ENCODE measurements at places on chromosomes 1 and 21.
A peak's percentile ranks its signal among the peaks of the same experiment; 100 is the strongest.

DNA sequence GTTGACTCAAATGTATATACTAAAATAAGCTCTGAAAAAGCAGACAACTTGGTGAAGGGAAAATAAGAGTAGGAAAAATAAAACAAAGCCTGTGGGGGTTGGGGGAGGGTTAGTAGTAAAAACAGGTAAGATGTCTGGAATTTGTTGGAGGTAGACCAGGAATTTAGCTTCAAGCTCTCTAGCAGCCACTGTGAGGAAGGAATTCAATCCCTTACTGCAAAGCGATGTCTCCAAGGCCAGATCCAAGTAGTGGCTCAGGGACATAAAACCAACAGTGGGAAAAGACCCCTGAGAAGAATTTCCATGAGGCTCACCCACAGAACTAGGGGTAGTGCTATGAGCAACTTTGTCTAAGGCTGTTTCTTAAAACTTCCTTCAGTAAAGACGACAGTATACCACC, 7.8 kb downstream of the ANGPTL7 start:
- no peak for DNase-seq

GRCh38 chr1:171152549-171152948, 32.6 kb upstream of the FMO2 start:
- no peak for DNase-seq

GRCh38 chr1:155322953-155323728, 2.4 kb downstream of the RUSC1 start:
- DNase-seq, result peak; percentile 49

GRCh38 chr1:25460020-25460419, 29.3 kb downstream of the MACO1 start:
- DNase-seq, result no peak

DNA sequence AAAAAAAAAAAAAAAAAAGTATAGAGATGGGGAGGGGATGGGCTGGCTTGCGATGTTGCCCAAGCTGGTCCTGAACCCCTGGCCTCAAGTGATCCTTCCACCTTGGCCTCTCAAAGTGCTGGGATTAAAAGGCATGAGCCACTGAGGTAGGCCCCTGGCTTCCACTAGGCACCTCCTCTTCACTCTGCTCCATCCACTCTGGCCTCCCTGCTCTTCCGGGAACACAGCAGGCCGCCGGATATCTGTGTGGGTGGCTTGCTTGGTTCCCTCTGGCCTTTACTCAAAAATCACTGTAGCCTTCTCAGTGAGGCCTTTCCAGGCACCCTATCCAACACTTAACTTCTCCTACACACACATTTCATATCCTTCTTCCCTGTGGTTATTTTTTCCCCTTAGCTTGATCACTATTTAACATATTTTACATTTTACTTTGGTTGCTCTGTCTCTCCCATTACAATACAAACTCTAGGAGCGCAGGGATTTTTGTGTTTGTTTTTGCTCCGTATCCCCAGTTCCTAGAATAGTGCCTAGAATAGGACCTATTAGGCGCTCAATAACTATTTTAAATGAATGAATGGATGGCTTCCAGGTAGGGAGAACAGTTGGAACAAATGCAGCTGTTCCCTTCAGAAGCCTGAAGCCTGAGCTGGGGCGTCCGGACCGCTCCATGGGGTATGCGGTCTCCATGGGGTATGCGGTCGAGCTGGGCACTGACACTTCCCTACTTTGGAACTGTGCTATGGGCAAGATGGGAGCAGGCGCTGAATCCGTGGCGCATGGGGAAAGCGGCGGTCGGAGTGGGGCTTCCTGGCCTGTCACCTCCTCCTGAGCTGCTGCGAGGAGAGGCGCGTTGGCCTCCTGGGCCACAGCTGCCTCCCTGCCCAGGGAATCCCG, 46.7 kb downstream of the H3-3A start:
- no peak for DNase-seq

GRCh38 chr1:204975568-204976235, 67.3 kb upstream of the CNTN2 start:
- peak; percentile 32 for DNase-seq

GRCh38 chr1:25634896-25635295, 18.3 kb downstream of the MAN1C1 start:
- no peak for DNase-seq
